GM04503 (cell line): ENCODE measurements at places on chromosomes 3 and 15.

- DNase-seq: no peak
Measured at GRCh38 chr3:164370970-164371369, 707.3 kb downstream of the SI start.

DNA sequence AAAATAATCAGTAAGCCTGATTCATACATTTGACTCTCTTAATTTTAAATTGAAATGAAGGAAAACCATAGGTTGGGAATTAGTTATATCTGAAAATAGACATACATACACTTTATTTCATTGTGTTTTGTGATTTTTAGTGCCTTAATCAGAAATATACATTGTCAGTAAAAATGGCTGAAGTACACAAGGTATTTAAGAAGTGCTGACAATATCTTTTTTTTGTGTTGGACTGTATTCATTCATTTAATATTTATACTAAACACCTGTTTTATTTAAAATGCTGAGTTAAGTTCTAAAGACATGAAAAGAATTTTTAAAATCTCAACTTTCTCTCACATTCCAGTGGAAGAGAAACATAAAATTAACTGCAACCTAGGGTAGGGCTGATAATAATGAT is 413.3 kb downstream of the PLCL2 start:
- DNase-seq: no peak

- DNase-seq: no peak
Measured at GRCh38 chr15:49435174-49435573, 12.1 kb downstream of the FGF7 start.

GRCh38 chr15:79394231-79394630 is 37.9 kb upstream of the MINAR1 start:
- no peak for DNase-seq

DNA sequence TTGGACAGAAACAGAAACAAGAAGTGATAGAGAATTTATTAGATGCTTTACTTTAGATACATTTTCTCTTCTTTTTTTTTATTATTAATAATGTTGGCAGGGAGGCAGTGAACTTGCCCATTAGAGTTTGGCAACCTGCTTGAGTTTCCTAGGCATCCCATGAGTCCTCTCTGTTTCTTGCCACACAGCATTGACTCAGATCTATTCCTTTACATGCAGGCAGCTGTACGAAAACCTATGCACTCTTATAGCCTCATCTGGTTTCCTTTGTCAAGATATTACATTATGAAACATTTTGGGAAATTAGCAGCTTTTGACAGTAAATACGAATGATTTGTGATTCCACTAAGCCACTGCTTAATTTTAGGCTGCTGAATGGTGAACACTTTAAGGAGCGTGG is 23.3 kb downstream of the IL1RAP start:
- no peak for DNase-seq

GRCh38 chr15:23574742-23575141 is 9.3 kb downstream of the MKRN3 start:
- DNase-seq: no peak

DNA sequence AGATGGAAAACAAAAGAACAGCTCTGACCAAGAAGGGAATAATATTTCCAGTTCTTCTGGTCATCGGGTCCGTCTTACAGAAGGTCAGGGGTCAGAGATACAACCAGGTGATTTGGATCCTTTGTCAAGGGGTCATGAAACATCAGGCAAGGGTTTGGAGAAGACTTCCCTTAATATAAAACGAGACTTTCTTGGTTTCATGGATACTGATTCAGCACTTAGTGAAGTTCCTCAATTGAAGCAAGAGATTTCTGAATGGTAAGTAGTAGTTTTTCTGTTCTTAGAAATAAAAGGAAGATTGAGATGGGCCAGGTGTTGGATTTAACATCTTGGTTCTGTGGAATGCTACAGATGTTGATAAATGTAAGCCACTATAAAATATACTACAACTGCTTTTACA is 9.5 kb downstream of the MGA start:
- no peak for DNase-seq

DNA sequence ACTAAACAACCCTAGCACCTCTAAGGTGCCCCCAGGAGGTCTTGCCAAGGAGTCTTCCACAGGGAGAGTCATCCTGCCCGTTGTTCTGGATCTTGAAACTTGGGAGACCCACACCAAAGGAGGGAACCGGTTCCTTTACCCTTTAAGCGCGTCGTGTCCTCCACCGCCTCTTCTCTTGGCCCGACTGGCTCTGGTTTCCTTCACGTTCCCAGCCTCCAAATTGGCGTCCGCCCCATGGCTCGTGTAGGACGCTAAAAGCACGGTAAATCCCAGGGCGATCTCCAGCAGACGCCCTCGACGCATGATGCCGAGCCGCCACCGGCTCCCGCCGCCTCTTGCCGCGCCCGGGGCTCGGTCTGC is 1.1 kb downstream of the FBN1 start:
- no peak for DNase-seq

GRCh38 chr15:36694574-36694973 is 115.1 kb downstream of the CDIN1 start:
- no peak for DNase-seq

GRCh38 chr15:30906366-30906765 is 2.7 kb downstream of the FAN1 start:
- no peak for DNase-seq

- no peak for DNase-seq
Measured at GRCh38 chr15:56916825-56917477, 1.5 kb upstream of the TCF12 start.

DNA sequence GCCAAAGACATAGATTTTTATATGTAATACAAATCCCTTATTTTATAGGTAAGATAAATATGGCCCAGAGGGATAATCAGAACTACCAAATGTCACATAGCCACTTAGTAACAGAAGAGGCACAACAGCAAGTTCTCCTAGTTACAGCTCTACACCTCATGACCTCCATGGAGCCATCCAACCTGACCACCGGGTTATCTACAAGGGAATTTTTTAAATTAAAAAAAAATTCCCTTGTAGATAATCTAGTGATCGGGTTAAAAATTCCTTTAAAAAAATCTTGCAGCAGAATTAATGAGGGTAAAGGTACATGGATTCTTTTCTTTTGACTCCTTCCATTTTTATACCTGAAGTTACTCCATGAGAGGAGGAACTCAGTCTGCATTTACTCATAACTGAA is 365.2 kb upstream of the WNT5A start:
- DNase-seq: no peak

DNA sequence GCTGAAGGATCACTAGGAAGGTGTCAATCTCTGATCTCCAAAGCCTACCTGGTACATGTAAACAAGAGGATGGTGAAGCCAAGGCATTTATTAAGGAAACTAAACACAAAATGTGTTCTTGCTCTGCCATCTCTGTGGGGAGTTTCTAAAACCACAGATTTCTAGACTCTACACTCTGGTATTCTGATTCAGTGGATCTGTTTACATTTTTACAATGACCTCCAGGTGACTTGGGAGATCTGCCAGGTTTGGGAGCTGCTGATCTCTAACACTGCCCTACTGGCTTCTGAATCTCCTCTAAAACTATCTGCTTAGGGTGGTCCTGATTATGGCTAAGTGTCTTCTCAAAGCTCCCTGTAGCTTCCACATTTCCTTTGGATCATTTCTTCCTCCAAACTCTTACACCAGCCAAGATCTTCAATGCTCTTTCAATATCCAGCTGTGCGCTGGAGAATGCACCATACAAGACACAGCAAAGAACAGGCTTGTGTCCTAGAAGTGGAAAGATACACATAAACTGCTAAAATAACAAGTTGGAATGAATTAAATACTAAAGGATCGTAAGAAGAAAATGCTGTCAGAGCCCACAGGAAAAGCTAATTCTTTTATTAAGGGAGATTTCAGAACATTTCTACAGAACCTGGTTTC is 72.7 kb downstream of the GREM1 start:
- DNase-seq: no peak

DNA sequence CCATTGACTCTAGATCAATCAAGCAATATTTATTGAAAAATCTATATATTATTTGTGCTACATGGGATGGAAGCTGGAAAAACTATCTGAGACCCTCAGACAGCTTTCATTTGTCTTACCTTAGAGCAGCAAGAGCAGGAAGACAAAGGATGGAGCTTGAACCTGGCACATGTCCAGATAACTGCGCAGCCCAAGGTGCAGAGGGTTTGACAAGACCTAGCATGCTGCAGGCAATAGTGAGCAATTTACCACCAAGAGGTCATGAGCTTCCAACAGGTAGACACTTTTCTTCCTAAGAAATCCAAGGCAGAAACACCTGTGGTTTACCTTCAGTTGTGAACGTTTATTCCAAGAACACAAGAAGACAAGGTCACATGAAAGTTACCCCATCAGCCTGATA is 214.7 kb upstream of the NECTIN3 start:
- DNase-seq: no peak

DNA sequence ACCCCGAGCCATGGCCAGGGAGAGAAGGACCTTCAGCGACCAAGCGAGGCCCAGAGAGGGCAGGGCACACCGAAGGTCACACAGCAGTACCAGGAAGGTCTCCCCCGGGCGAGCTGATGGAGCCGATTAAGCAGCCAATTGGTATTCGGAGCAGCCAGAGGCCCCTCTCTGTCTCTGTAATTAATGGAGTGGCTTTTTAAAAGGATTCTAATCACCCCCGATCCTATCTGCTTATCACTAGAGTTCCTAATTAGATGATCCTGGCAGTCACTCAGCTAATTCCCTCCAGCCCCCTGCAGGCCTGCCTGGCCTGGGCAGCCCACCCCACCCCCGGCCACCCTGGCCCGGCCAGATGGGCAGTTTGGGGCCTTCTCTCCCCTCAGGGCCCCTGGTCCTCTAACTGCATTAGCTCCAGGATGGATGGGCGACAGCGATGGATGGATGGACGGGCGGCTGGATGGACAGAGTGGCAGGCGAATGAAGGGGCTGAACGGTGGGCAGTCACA is 1.6 kb upstream of the DNAJB8 start:
- no peak for DNase-seq

GRCh38 chr15:54304321-54304720 is 326.1 kb downstream of the UNC13C start:
- DNase-seq: no peak

- DNase-seq: no peak
Measured at GRCh38 chr3:135944831-135945230, 20.7 kb upstream of the PPP2R3A start.

DNA sequence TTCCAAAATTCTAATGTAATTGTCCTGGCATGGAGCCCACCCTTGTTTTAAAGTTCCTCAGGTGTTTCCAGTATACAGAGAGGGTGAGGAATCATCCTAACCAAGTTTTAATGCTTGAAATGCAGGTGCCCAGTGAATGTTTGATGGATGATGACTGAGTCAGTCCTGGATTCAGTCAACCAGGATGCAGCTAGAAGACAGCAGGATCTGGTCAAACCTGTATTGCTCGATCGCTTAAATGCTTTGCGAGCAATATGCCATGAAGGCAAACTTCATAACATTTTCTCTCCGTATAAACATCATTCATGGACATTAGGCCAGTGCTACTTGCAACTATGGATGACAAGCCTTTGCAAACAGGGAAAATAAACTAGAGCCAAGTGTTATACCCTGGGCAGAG is 591.2 kb downstream of the RSL24D1 start:
- DNase-seq: no peak

- no peak for DNase-seq
Measured at GRCh38 chr3:119681279-119681678, 4.1 kb upstream of the COX17 start.

- DNase-seq: no peak
Measured at GRCh38 chr3:163878396-163878795, 1199.9 kb downstream of the SI start.

DNA sequence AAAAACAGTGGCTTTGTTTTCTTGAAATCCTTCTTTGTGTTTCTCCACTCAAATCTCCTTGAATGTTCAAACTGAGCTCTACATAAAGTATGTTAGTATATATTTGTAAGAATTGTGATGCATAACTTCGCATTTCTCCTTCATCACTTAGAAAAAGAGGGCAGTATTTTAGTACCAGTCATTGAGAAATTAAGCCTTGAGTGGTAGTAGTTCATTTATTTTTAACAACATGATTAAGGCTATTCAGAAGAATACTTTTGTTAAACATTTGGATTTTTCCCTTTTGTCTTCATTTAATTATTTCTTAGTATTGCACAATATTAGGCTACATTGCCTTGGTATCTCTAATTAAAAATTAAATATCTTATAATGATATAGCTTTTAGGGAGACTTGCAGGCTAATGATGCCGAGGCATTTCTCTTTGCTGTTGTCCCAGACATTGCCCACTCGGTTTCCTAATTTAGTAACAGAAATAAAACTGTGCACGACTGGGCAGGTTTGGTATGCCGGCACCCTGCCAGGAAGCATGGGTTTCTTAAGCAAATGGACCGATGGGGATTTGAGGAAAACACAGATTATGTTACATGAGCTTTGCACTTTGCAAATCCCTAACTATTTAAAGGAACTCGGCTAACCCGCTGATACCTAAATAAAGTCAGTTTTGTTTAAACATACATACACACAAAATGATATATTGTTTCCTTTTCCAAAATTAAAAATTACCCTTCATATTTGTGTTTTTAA is 54.7 kb downstream of the LRRC28 start:
- DNase-seq: no peak

DNA sequence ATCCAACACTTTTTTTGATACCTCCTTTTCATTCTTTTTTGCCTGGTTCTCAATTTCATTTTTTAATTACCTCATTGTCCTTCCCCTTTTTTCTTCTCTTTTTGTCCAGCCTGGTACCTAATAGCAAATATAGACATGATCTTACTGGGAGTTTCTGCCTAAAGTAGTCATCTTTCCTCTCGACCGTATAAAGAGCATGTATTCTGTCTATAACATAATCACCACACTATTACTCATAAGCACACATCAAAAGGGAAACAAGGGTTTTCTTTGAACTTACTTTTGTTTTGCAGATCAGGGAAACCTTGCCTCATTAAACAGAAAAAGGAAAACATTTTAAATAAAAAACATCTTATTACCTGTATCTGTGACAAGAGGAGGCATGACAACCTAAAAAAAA is 33.0 kb downstream of the FAM98B start:
- no peak for DNase-seq

DNA sequence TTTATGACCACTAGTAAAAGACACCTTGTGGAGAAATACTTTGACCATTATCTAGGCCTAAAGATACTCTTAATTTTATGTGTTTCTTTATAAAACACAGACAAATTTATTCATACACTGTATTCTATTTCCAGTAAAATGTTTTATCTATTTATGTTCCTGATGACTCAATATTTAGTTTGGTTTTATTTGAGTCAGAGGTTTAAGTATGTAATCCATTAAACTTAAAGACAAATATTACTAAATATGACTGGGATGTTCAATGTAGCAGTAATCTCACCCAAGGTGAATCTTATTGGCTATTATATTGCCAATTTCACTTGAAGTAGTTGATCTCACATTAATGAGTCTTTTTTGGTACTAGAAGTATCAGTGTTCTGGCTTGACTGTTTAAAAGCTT is 799.7 kb downstream of the CADM2 start:
- no peak for DNase-seq

- no peak for DNase-seq
Measured at GRCh38 chr3:185555860-185556347, 3.5 kb upstream of the LIPH start.

DNA sequence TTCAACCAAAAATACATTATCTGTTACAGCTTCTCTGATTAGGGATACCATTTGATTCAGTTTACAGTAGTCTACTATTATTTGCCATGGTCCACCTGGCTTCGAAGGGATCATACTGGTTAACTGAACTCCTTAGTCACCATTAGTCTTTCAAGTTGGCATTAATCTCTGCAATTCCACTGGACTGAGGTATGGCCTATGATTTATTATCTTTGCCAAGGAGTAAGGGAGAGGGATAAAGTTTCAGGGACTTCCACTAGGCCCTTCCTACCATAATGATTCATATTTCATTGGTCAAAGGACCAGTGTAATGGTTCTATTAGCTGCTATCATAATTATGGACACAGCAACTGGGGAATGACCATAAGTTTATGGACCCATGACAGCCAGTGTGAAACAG is 7.3 kb upstream of the CMSS1 start:
- DNase-seq: no peak
